ENCODE measurements at places on chromosomes 5 and 9.

GRCh38 chr9:96460470-96460869 is 10.5 kb downstream of the HABP4 start:
- DNase-seq = no peak

GRCh38 chr9:37650873-37651768 is at the start of gene FRMPD1:
TSS of gene FRMPD1 (plus strand) at chr9:37650954. CDS start at chr9:37692642, 41,688 bp downstream.
- peak; percentile 23 for DNase-seq

- no peak for DNase-seq
Observed at GRCh38 chr5:123098767-123099513, 9.9 kb downstream of the PRDM6 start.

GRCh38 chr5:170747357-170747756 is 36.2 kb upstream of the GABRP start:
- DNase-seq = no peak

- no peak for DNase-seq
Observed at GRCh38 chr5:77426670-77427069, 65.4 kb downstream of the WDR41 start.

- DNase-seq = no peak
Observed at GRCh38 chr9:108077556-108077955, 588.0 kb upstream of the KLF4 start.

DNA sequence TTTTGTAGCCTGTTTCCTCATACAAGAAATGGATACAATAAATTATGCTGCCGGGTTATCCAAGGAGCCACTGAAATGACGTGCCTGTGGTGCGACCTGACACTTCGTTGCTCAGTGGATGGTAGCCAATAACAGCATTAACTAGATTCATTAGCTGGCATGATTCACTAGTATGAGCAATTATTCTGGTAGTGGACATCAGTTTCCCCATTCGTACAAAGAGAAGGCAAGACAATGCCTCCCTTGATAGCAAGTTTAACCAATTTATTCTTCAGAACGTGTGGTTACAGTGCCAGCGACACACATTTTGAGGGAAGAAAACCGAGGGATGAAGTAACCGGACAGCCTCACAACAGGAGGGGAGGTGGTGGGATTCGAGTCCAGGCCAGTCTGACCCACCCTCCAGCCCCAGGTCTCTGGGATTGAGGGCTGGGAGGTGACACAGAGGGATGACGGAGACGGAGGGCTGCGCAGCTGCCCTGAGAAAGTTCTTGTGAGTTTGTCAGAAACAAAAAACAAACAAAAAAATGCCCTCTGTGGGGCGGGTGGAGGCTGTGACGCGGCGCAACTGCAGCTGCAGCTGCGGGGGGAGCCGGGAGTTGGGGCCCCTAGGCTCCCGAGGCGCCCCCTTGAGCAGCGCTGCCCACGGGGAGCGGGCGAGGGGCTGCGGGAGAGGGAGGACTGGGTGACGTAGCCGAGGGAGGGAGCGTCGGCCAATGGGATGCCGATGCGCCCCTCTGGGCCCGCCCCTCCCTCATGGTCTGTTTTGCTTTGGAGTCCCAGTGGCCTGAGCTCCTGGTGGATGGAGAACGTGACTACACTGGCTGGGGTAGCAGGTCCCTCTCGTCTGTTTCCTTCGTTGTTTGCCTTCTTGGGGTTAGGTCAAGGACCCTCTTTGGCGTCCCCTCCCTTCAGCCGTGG is 10.9 kb downstream of the LHX2 start:
- no peak for DNase-seq

- DNase-seq = no peak
Observed at GRCh38 chr5:132484391-132484725, 6.2 kb downstream of the IRF1 start.

GRCh38 chr5:115626445-115626823 is 598 bp upstream of the TMED7 start:
- no peak for DNase-seq

GRCh38 chr5:14025569-14026286 is 81.2 kb upstream of the DNAH5 start:
- DNase-seq = no peak

- DNase-seq = no peak
Observed at GRCh38 chr5:150291388-150292385, 2.1 kb upstream of the CAMK2A start.
